ENCODE measurements at places on chromosomes 3 and 15. TPM values are rescaled to one million over a fixed set of nuclear protein-coding genes. Genes with fewer than 3 reads are reported as not detected.

The PDIA3 gene
- 141 TPM for total RNA-seq

The CHDH gene
- 13.1 TPM for total RNA-seq

The ATP11B gene
- total RNA-seq = 53.8 TPM

The SOX2 gene
- 3.1 TPM for total RNA-seq

The CYP1A2 gene
- not detected for total RNA-seq

The IL17RE gene
- 0.47 TPM for total RNA-seq

The P2RY12 gene
- total RNA-seq = 6.6 TPM

- no peak for ATAC-seq
Measured at GRCh38 chr15:52551762-52552161, 17.1 kb downstream of the ARPP19 start.

- ATAC-seq = no peak
Measured at GRCh38 chr3:45249391-45249790, 23.3 kb upstream of the TMEM158 start.

DNA sequence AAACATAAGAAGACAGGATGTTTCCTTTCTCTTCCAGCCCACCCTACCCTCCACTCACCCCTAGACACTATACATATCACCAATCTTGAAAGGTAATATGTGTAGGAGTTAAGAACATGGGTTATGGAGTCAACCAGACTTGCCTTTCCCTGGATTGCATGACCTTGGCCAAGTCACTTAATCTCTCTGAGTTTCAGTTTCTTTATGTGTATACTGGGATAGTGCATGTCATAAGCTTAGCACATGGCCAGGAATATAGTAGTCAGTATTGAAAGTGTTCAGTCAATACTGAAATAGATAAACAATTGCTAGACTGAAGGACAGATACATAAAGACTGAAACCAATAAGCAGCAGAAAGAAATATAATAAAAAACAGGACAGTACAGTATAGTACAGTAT, 283.2 kb upstream of the STT3B start:
- no peak for ATAC-seq

GRCh38 chr3:63538919-63539318, 113.6 kb upstream of the SNTN start:
- ATAC-seq = no peak

Data from gastroesophageal sphincter (tissue), 4 donors.